CD4-positive, alpha-beta T cell treated with Interleukin-4 for 4 hours (primary cell): ENCODE measurements at places on chromosomes 3 and 15.
A peak's percentile ranks its signal among the peaks of the same experiment; 100 is the strongest.

- peak; percentile 11 for DNase-seq
These were observed 112.8 kb upstream of the MEF2A start for GRCh38 chr15:99452728-99453636.

GRCh38 chr15:64845183-64845611, 3.5 kb downstream of the PLEKHO2 start:
- DNase-seq: no peak

GRCh38 chr3:10528046-10528445, 22.7 kb upstream of the ATP2B2 start:
- no peak for DNase-seq

GRCh38 chr3:4986782-4987537, 7.7 kb downstream of the BHLHE40 start:
- DNase-seq: peak; percentile 73

DNA sequence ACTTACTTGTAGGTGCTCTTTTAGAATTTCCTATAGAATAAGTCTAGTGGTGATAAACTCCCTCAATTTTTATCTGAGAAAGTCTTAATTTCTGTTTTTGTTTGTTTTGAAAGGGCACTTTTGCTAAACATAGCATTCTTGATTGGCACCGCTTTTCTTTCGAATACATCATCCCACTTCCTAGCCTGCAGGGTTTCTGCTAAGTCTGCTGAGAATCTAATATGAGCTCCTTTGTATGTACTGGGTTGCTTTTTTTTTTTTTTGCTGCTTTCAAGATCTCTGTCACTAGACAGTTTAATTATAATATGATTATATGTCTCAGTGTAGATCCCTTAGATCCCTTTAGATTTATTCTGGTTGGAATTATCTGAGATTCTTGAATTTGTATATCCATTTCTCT, 21.5 kb downstream of the PFN2 start:
- DNase-seq: no peak

DNA sequence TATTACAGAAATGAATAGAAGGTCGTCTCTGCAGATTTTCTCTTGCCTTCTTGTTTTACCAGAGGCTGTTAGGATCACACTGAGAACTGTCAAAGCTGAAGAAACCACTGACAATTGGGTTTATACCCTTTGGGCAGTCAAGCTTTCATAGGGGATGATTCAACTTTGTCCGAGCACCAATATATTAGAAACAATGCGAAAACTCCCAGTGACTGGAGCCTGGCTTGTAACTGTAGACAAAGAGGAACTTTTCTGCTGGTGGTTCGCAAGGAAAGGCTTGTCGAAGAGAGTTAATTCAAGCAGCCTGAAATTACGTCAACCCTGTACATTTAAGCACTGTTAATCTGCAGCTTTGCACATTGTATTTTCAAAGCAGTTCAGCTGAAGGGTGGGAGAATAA, 193.2 kb upstream of the ZNF385D start:
- DNase-seq: no peak

DNA sequence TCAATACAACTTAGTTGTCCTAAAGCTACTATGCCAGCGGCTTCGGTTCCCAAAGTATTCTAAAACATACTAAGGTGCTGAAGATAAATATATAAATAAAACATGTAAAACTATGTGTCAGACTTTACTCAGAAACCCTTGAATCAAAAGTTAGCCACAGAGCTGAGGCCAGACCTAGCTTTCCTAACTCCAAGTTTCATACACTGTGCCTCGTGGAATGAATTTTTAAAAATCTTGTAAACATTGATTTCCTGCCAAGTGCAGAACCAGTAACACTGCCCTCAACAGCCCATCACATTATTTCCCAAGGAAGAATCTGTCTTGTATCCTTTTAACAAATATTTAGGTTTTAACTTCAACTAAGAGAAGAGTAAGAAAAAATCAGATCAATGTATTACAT, 36.4 kb downstream of the TAMM41 start:
- DNase-seq: no peak

- no peak for DNase-seq
These were observed 424.8 kb downstream of the LPP start for GRCh38 chr3:188578576-188579363.

DNA sequence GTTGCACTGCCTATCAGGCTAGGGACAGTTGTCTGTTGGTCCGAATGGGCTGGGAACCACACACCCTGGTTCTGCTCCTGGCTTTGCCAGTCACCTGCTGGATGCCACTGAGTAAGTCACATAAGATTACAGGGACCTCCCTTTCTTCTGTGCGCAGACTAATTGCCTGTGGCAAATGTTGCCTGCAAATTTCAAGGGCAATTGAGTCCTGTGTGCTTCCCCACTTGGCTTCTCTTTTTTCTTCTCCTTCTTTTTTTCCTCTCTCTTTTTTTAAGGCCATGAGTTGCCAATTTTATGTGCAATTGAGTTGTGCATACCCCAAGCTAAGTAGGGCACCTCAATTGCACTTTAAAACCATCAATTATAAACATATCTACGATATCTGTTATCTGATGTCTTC, 963.4 kb downstream of the MCTP2 start:
- no peak for DNase-seq

- DNase-seq: no peak
These were observed 3.5 kb upstream of the TMCC1 start for GRCh38 chr3:129897026-129897425.

DNA sequence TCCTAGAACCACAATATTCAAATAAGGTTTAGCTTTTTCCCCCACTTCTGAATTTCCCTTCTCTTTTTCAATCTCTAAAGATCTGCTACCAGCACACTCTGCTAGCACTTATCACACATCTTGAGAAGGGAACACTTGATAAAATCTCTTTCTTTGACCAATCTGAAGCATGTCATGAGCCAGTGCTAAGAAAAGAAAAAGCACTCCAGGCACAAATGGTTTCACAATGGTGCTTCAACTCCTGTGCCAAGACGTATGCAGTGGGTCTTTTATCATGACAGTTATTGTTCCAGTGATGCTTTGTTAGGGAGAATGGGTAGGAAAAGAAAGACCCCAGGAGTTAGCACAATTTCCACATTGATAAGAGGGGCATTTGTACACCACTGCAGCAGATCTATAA, 248.4 kb downstream of the ZNF385D start:
- DNase-seq: no peak

GRCh38 chr3:100875239-100875638, 118.0 kb downstream of the ABI3BP start:
- no peak for DNase-seq

DNA sequence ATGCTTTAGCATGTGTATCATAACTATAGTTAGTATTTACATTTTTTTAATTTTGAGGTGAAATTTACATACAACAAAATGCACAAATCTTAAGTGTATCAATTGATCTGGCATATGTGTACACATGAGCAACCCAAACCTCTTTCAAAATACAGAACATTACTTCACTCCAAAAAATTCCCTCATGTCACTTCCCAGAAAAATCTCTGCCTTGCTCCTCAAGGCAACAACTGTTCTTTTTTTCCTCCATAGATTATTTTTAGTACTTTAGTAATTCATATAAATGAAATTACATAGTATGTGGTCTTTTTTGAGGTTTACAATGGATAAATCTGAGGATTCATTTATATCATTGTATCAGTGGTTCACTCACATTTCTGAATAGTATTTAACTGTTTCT, 84.9 kb downstream of the TRIM42 start:
- DNase-seq: no peak

GRCh38 chr3:5694266-5694665, 506.8 kb downstream of the EDEM1 start:
- no peak for DNase-seq

DNA sequence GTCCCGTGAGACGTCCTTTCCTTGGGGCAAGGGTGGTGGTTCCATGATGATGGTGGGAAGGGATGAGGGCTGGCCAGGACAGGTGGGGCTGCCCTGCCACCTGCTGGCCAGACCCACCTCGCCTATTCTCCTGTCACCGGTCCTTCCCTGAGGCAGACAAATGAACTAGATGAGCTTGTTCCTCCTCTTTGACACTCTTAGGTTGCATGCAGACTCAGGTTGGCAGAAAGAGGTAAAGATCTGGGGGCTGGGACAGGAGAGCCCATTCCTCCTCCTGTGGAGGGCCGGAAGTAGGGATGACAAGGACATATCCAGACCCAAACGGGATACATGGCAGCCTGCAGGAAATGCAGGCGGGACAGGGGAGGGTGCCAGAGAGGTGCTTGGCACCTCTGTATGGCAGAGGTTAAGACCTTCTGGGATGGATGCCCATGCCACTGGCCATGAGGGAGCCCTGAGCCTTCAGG, 38.6 kb downstream of the ACSBG1 start:
- peak; percentile 33 for DNase-seq

DNA sequence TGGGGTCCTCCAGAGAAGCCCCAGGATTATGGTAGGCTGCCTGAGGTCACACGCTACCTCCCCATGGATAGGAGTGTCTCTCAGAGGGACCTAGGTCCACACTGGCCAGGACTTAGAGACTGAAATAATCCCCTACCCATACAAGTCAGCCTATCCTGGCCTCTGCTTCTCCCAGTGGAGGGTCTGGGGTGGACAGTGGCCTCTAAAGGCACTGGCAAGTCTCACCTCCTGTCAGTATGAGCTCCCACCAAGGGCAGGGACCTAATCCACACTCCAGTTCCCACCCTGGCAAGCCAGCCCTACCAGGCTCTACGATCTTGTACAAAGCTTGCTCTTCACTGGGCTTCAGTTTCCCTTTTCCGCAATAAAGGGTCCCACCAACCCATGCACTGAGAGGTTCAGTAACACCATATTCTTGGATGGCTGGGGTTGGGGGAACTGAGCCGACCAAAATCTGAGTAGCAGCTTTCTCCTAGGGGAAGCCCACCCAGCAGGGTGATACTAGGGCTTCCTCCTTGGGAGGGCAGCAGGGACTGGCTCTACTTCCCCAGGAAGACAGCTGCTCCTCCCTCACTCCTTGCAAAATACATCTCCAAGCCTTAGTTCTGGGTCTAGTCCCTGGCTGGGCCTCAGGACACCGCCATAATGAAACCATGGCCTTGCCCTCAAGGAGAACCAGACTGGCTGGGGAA, 2.4 kb downstream of the CISH start:
- DNase-seq: no peak

- no peak for DNase-seq
These were observed 37.6 kb downstream of the ABTB1 start for GRCh38 chr3:127710155-127710941.

DNA sequence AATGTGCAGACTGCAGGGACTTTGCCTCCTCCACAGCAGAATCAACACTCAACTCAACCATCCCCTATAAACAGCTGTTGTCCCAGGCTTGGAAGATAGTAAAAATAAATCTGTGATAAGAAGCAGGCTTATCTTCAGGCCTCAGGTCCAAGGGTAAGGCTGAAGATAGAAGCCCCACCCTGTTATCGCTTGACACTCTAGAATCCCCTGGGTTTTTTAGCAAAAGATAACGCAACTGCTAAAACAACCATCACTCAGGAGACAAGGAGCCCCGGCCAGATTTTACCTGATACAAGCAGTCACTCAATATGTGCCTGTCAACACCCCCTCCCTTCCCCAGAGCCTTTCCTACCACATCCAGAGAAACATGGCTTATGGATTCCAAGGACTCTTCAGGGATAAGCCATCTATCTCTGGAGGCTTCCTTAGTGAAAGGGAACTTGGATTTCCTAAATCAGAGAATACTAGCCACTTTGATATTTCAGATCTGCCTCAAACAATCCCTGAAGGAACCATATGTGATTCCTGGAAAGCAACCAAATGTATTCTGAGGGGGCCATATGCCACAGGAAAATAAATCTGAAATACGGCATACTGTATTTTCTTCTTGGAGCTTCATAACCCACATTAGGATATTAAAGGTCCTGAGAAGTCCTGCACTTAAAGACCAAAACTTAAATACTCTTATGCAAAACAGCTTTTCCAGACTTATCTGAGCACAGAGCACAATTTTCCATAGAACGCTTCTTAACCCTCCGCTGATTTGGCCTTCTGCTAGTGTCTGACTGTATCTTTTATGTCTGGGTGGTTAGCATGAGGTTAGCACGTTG, 60.4 kb downstream of the LYZL4 start:
- DNase-seq: no peak

GRCh38 chr3:140719841-140720614, 42.2 kb downstream of the TRIM42 start:
- no peak for DNase-seq

- DNase-seq: no peak
These were observed 91.4 kb downstream of the CTNNB1 start for GRCh38 chr3:41290736-41291135.

- no peak for DNase-seq
These were observed 81.4 kb downstream of the CGNL1 start for GRCh38 chr15:57457726-57458125.

- DNase-seq: no peak
These were observed 42.6 kb downstream of the PPCDC start for GRCh38 chr15:75065851-75066509.

DNA sequence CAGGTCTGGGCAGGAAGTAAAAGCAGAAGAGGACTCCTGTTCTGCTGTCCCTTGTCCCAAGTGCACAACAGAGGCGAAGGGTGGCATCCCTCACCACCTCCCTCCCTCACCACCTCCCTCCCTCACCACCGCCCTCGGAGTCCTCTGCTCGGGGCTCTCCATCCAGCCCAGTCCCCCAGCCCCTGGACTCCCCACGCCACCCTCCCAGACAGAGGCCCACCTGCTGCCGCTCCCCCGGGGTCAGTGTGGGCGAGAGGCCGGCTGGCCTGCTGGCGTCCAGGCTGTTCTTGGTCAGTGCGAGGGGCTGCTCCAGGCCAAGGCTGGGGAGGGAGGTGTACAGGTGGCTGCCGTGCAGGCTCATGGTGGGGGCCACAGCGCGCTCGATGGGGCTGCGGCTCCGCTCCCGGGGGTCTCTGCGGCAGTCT, 79.1 kb downstream of the VGLL4 start:
- no peak for DNase-seq

DNA sequence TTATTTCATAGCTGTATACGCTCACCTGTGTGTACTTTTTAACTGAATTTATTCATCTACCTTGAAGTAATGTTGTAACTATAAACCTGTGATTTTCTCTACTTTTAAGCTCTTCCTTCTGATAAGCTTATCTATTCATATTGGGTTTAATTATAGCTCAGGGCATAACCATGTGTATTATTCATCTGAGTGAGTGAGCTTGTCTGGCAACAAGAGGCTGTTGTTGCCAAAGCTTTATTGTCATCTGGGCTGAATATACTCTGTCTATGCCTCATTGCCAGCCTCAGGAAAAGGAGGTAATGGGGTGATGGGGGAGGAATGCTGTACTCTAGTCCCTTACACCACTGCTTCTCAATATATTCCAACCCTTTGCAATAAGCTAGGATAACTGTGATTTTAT, 292.4 kb downstream of the UBE2E2 start:
- no peak for DNase-seq

DNA sequence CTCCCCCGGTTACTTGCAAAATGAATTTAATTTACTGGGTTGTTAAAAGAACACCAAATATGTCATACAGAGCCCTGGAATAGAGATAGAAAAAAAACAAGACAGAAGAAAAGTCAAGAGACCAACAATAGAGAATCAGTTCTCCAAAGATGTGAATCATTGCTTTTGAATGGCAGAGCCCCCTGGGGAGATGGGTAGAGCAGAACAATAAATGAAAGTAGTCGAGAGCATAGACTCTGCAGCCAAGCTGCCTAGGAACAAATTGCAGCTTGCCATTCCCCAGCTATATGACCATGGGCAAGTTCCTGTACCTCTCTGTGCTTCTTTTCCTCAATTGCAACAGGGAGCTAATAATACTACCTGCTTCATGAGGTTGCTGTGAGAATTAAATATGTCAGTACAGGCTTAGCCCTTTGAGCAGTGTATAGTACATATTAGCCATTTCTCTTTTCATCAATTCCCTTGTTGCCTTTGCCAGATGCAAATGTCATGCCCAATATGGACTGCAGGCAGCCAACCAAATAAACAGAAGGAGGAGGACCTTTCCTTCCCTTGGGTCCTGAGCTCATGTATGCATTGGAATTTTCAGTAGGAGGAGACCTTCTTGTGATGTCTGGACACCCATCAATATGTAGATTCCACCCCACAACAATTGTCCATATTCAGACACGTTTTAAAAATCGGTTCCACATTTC, 25.0 kb upstream of the BFSP2 start:
- no peak for DNase-seq
